Activated CD4-positive, alpha-beta T cell treated with anti-CD3 and anti-CD28 coated beads for 24 hours (primary cell): ENCODE measurements at places on chromosomes 7 and 10.
A peak's percentile ranks its signal among the peaks of the same experiment; 100 is the strongest.

- DNase-seq, result no peak
These were observed 415.3 kb upstream of the NRP1 start for GRCh38 chr10:33749790-33750189.

GRCh38 chr7:116499168-116500077 lies at the start of gene CAV2:
Gene CAV2 (plus strand): TSS chr7:116499738. CDS start chr7:116499782, 44 bp downstream.
- DNase-seq, result no peak

DNA sequence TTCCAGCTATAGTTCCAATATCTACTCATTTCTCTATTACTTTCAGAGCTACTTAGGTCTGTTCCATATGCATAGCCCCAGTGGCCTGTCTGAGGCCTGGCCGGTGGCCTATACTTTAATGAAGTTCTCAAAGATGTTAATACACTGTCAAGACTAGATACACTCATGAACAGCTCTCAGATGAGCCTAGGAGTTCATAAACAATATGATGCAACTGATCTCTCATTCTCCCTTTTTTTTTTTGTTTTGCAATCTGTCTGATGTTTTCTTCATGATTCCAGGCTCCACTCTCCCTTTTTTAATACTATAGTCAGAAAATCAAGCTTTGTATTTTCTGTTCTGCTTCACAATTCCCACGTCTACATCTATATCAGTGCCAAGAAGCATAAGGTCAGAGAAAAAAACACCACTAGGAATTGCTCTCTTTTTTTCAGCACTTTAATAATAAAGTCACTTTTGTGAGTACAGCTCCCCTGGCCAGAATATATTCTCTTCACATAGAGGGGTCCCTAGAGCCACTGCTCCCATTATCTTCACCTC lies 321.0 kb downstream of the C7orf25 start:
- no peak for DNase-seq

GRCh38 chr7:32427769-32428291 lies 62.4 kb downstream of the LSM5 start:
- DNase-seq, result peak; percentile 46

GRCh38 chr7:99563650-99564049 lies 5.2 kb downstream of the ZNF655 start:
- DNase-seq, result no peak

DNA sequence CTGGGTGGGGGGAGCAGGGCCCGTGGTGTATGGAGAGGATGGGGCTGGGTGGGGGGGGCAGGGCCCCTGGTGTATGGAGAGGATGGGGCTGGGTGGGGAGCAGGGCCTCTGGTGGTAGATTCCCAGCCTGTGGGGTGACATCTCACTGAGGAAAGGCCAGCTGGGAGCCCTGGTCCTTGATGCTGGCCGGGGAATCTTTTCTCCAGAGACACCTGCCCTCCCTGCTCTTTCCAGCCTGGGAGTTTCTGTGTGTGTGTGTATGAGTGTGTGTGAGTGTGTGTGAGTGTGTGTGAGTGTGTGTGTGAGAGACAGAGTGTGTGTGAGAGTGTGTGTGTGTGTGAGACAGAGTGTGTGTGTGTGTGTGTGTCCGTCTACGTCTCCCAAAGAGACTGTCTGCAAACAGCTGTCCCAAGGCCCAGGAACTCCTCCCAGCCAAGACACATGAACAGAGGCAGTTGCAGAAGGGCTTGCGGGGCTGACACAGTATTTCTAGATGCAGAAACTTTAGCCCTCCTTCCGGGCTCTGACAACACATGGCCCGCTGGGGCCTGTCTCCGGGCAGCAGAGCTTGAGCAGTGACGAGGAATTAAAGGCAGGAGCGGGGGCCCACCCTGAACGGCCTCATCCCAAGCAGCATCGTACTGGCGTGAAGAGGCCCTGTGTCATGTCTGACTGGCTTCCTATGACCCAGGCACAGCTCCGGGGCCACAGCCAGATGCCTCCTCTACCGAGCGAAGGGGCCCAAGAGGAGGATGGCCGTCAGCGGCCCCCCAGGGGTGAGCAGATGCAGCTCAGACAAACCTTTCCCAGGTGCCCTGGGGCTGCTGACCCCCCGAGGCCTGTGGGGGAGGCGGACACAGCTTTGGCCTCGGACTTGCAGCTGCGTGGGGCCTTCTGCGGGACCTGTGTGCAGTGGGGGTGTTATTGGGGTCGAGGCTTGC lies 24.3 kb downstream of the FAM20C start:
- no peak for DNase-seq

GRCh38 chr10:85100495-85100894 lies 772.1 kb downstream of the CCSER2 start:
- no peak for DNase-seq

DNA sequence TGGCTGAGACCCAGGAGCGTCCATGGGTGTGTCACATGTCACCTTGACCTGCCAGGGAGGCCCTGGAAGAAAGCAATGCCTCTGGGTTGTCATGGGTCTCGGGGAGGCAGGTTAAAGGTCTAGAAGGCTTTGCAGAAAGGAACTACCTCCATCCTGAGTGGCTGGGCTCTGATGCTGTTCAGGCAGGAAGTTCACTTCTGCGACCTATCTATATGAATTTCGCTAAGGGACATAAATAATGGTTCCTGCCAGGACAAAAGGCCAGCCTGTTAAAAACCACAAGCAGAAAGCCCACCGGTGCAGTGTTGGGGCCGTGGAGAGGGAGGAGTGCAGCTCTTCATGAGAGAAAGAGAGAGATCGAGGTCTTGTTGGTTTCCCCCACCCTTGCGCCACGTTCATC lies 182.9 kb downstream of the PTPN20 start:
- no peak for DNase-seq

GRCh38 chr7:158470336-158470735 lies 117.3 kb downstream of the PTPRN2 start:
- DNase-seq, result no peak

DNA sequence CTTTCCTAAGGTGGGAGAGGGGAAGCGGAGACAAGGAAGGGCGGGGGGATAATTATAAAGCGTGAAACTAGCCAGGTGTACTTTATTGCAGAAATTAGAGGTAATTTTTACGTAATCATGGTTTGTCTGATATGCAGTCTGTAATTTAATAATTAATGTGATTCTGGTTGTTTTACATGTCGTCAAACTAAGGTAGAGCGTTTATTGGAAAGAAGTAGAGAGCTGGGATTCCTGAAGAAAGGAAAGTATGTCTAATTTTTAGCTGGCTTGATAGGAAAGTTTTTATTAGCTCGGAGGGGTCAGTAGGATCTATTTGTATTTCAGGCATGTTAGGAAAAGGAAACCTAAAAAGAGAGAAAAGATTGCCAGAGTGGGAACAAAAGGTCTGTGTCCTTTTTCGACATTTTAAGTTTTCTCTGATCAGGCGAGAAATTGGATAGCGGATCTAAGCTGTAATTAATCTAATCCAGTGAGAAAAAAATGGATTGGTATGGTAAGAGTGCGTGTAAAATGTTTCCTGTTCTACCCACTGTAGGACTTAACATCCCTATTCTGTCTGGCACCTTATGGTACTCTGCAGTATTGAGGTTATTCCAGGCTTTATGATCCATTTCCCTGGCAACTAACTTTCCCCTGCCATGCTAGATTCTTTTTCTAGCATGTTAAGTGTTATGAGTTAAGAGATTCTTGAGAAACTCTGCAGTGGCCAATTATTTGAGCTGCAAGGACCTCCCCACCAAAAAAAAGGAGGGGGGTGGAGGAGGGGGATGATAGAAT lies 1.4 kb downstream of the CELF2 start:
- DNase-seq, result no peak

DNA sequence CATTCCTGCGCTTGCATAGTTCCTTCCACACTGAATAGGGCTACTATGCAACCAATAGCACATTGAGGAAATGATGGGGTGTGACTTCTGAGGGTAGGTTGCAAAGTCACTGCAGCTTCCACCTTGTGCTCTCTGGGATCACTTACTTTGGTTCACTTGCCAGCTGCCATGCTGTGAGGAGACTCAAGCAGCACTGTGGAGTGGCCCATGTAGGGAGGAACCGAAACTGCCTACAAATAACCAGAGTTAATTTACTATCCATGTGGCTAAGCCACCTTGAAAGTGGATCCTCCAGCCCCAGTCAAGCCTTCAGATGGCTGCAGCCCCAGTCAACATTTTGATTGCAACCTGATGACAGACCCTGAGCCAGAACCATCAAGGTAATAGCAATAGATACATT lies 64.3 kb downstream of the FAM204A start:
- DNase-seq, result no peak

GRCh38 chr10:98610836-98611235 lies 164.1 kb upstream of the HPS1 start:
- DNase-seq, result no peak

GRCh38 chr7:158097453-158098124 lies 490.0 kb downstream of the PTPRN2 start:
- no peak for DNase-seq

DNA sequence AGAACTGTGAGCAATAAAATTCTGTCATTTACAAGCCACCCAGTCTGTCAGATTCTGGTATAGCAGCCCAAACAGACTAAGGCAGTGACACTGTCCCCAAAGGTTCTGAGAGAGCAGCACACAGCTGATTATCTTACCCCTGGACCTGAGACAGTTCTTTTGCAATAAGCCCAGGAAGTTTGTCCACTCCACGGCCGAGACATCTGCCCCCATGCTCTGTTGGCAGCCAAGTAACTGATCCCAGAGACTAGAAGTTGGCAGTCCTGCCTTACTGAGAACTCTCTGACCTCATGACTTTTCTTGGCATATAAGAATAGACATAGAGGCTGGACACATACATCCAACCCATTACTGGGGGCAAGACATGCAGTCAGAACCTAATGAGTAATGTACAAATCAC lies 243.0 kb upstream of the GRB10 start:
- DNase-seq, result no peak

- DNase-seq, result no peak
These were observed 75.4 kb downstream of the ADARB2 start for GRCh38 chr10:1661859-1662437.

- DNase-seq, result no peak
These were observed 41.0 kb upstream of the CHST3 start for GRCh38 chr10:71923138-71923692.

- DNase-seq, result no peak
These were observed 113.5 kb upstream of the SDK1 start for GRCh38 chr7:3187444-3188040.

- no peak for DNase-seq
These were observed 155.8 kb downstream of the REEP3 start for GRCh38 chr10:63677001-63677400.

- DNase-seq, result no peak
These were observed 27.8 kb upstream of the MRPS33 start for GRCh38 chr7:141042222-141043193.

DNA sequence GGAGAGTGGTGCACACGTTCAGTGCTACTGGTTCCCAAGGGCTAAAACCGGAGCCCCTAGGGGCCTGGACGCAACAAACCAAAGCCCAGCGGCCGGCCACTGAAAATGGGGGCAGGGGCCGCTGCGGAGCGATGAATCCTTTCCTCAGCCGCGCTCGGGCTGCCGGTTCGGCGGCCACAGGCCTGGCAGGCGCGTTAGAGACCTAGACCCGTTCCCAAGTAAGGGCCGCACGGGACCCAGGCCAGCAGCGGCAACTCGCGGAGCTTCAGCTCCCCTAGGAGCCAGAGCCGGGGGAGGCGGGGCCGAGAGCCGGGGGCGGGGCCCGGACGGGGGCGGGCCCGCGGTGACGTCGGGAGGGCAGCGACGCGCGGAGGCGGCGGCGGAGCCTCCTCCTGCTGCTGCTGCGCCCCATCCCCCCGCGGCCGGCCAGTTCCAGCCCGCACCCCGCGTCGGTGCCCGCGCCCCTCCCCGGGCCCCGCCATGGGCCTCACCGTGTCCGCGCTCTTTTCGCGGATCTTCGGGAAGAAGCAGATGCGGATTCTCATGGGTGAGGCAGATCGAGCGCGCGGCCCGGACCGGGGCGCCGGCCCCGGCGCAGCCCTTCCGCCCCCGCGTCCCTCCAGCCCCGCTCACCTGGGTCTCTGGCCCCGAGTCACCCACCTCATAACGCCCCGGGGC lies at the start of gene ARF5:
ARF5 (plus strand) TSS at position 393 of the 678 bp plus-strand sequence; CDS start at position 481, 88 bp downstream.
- DNase-seq, result peak; percentile 86

- no peak for DNase-seq
These were observed 255.6 kb downstream of the ZEB1 start for GRCh38 chr10:31574577-31574976.

- no peak for DNase-seq
These were observed 50.1 kb downstream of the COL1A2 start for GRCh38 chr7:94444813-94445212.

GRCh38 chr7:1163121-1163520 lies 3.1 kb upstream of the ZFAND2A start:
- DNase-seq, result no peak

GRCh38 chr7:12923971-12924370 lies 236.5 kb downstream of the ARL4A start:
- no peak for DNase-seq

DNA sequence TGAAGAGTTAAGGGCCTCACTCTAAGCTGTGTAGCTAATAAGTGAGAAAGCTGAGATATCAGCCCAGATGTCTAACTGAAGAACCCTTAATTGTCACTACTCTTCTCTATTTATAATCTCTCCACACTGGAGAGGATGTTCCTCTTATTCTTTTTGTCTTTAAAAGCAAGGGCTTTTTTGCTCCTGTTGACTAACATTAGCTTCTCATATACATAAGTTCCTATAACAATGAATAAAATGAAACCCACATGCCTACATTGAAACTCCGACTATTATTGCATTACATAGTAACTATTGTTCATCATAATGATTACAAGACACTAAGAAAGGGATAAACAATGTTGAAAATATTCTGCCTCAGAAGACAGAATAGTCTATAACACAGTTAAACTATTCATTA lies 67.1 kb downstream of the GNAT3 start:
- no peak for DNase-seq

DNA sequence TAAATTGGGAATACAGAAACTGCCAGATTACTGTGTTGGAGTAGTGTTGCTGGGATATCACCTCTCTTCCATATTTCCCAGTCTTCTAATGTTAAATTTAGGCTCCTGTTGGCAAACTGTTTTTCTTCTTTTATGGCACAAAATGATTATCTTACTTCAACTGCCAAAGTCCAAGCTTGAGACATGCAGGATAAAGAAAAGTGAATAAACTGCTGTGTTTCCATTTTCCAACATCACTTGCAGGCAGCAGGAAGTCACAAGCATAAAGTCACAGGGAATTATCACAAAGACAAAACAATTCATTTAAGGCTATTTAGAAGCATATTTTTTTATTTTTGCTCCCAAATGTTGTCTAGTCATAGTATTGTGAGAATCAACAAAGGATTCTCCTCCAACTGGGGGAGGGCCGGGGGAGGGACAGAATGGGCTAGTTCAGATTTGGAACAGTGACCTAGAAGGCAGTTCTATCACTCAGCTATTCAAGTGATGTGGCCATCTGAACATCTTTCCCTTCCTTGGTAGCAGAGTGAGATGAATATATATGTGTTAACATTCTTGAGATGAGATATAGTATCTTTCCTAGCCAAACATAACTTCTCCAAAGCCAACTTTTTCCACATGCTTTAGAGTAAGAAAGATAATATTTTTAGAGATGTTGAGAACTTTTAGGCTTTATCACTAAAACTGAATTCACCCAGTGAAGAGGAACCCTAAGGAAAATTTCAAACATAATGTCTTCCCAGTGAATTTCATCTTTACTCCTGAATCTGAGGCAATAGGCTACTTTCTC lies 364.7 kb downstream of the CTNNA3 start:
- no peak for DNase-seq

GRCh38 chr10:129759214-129760002 lies 204.7 kb downstream of the EBF3 start:
- no peak for DNase-seq
